ENCODE measurements at places on chromosomes 5 and 9.

DNA sequence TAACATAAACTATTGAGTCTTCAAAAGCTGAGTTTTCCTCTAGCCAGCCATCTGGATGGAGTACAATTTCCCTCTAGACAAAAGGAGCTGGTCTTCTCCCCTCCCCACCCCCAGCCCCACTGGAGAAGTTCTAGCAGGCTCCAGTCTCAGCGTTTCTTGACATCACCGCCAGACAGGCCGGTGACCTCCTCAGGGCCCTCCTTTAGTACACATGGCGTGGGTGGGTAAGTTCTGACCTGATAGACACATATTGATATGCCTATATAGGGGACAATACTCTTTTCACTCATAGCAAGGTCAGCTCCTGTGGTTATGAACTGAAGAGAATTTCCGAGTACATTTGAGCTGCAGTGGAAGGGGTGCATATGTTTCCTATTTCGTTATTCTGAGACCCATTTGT is 27.2 kb downstream of the DNAI1 start:
- no peak for DNase-seq

GRCh38 chr9:70058569-70059116 is 15.0 kb downstream of the MAMDC2 start:
- DNase-seq, result no peak

GRCh38 chr9:78030296-78030552 is 1.4 kb downstream of the GNAQ start:
- DNase-seq, result no peak

- no peak for DNase-seq
These were observed 40.2 kb downstream of the ACO1 start for GRCh38 chr9:32424616-32425015.

DNA sequence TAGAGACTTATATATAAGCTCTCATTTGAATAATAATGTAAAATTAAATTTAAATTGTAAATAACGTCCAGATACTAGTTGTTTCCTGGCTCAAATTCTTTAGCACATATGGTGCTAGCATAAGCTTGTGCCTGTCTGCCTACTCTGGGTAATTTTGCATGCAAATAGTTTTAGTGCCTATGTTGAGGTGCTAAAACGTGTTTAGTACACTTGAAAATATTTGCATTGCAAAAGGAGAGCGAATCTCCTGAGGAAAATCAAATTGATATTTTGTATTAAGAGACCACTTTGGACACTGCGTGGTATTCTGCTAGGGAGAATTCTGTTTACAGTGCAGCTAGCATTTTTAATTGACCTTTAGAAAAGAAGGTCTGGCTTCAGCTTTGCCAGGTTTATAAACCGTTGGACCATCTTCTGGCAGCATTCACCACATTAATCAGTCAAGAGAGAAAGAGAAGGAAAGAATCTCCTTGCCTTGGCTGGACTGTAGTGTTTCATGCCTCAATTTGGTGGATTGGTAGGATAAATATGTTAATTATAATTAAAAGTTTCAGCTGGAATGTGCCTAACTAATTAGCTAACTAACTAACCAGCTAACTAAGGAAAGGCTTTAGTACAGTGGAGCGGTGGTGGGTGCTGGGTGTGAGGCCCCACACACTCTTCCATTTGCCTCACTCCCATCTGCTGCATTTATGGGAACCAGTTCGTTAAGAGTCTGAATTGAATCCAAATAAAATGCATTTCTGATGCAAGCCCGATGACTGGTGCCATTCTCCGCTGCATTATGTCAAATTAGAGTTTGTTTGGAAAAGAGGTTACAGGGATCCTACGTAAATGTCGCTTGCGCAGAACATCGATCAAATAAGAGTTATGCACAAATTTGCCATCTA is 150.1 kb upstream of the MPDZ start:
- no peak for DNase-seq

- DNase-seq, result peak; percentile 42
These were observed 127.1 kb downstream of the TRIO start for GRCh38 chr5:14270209-14270702.
